Thoracic aorta (tissue), 2 donors: ENCODE measurements at places on chromosomes 3 and 15.

- no peak for DNase-seq
Observed at GRCh38 chr3:38360345-38360744, 13.8 kb downstream of the XYLB start.

- no peak for DNase-seq
Observed at GRCh38 chr3:167100651-167101050, 279.4 kb downstream of the ZBBX start.

- DNase-seq, result no peak
Observed at GRCh38 chr3:185215873-185216606, 37.8 kb downstream of the EHHADH start.

DNA sequence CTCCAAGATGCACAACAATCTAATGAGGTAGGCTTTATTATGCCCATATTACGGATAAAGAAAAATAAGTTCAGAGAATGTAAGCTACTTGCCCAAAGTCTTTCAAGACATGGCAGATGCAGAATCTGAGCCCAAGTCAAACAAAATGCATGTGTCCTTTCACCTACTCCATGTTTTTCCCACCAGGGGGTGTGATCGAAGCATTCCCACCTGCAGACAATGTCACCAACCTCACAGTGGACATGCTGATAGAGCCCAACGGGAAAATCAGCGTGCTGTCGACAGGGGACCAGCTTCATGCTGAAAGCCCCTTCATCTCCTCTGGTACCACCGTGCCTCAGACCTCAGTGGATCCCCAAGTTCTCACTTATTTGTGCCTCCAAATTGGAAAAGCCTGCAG is 99.8 kb upstream of the C15orf61 start:
- no peak for DNase-seq

DNA sequence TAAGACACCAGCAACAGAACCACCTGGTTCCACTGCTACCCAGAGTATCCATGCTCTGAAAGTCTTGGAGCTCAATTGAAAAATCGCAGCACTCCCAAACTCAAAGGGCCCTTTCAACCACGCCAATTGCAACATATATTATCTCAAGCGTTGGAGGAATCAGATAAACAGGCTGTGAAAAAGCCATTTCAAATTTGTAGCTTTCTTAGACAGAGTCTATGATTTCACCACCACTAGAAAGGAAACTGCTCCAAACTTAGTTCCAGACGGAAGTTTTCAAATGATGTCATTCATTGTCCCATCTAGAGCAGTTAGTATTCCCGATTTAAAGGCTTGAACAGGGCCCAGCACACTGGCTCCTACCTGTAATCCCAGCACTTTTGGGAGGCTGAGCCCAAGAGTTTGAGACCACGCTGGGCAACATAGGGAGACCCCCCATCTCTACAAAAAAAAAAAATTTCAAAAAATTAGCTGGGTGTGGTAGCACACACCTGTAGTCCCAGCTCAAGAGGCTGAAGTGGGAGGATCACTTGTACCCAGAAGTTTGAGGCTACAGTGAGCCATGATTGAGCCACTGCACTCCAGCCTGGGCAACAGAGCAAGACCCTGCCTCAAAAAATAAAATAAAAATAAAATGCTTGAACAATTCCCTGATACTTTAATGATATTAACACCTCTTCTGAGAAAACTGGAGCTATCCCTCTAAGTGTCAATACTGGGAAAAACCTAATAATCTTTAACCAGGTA is 16.8 kb downstream of the TNIK start:
- no peak for DNase-seq

DNA sequence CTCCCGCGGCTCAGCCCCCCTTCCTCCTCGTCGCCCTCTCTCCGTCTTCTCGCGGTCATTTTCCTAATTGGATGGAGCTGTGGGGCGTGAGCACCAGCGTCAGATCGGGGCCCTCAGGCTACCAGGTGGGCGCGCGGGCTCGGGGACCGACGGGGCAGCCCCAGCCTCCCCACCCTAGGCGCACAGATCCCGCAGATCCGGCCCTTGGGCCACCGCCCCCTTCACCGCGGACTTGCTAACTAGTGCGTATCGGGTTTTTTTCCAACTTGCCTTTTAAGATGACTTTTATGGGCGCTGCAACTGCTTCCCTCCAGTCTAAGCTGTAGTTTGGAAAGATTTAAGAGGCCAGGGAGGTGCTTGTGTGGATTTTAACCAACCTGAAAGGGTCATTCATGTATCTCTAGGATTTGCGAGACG is 1.3 kb downstream of the ZNF710 start:
- DNase-seq, result no peak

DNA sequence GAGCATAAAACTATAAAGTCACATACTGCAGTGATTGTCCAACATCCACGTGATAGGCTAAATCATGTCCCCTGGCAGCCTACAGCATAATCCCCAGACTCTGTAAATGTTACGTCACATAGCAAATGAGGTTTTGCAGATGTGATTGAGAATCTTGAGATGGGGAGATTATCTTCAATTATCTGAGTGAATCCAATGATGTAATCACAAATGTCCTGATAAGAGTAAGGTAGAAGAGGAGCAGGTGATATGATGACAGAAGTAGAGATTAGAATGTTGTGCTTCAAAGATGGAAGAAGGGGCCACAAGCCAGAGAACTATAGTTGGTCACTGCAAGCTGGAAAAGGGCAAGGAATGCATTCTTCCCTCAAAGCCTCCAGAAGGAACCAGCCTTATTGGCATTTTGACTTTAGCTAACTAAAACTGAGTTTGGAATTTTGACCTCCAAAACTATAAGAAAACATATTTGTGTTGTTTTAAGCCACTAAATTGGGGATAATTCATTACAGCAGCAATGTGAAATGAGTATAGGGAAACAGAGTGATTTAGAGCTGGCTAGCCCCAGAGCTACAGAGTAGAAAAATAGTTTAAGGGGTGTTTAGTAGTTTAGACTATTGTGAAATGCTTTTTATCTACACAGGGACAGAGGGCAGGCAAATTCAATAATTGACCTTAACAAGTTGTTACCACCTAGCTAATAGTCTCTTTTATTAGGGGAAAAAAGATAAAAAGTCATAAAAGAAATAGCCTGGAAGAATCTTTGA is 15.2 kb downstream of the SLC2A2 start:
- DNase-seq, result no peak

GRCh38 chr15:47500842-47501241 is 216.5 kb upstream of the SEMA6D start:
- DNase-seq, result no peak

GRCh38 chr3:194134231-194134756 is 1.7 kb upstream of the HES1 start:
- no peak for DNase-seq

DNA sequence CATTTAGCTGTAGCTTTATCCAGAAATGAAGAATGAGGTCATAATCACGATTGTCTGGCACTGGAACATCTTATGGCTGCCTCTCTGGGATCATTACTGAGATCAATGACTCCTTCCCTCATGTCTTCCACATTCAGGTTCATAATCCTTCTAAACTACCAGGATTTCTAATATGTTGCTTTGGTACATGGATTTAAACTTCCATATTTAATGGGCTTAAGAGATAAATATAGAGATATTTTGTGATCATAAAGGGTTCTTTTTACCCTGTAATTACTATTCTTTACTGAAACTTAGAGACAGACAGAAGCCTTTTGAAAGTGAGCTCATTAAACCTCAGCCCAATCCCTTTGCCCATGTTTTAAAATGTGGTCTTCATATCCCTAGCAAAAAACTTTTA is 575.4 kb upstream of the ALCAM start:
- DNase-seq, result no peak

- DNase-seq, result no peak
Observed at GRCh38 chr3:119239206-119239820, 1.4 kb downstream of the B4GALT4 start.
